ENCODE measurements at places on chromosomes 1 and 21. TPM values are rescaled to one million over a fixed set of nuclear protein-coding genes. Genes with fewer than 3 reads are reported as not detected.

GRCh38 chr1:210294999-210295745 is 33.5 kb upstream of the HHAT start:
- DNase-seq: peak; percentile 26

DNA sequence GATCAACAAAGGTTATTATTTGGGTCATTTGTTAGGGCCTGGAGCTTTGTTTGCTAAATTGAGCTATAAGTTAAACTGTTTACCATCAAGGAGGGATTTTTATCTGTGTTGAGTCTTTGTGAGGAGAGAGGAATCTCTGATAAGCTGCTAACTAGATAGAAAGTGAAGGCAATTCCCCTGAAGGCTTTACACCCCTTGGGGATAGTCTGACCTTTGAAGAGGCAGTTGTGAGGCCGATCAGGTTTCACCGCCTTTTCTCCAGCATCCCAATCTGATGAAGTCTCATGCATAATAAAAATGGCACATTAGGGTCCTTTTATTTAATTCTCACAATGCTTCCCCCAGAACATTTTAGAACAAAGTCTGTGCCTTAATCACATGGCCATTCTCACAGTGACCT is 21.8 kb downstream of the C1orf21 start:
- no peak for DNase-seq

DNA sequence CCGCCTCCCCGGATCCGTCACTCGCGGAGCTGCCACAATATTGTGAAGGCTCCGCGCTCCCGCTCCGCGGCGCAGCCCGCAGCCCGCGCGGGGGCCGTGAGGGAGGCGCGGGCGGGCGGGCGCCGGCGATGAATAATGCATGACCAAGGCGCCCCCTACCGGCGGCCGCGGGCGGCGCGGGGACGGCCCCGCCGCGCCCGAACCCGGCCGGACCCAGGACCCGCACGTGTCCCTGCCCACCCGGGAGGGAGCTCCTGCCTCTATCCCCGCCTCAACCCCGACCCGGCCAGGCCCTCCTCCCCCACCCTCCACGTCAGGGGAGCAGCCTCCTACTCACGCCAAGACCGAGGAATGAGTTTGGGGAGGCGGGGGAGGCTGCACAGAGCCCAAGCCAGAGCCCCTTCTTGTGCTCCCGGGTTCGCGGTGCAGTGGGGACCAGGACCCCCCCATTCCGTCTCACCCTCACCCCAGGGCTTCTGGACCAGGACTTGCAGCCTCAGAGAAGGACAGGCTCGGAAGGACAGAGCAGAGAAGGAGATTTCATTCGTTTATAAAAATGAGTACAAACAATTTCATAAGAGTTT is 70.8 kb upstream of the CASZ1 start:
- peak; percentile 44 for DNase-seq

DNA sequence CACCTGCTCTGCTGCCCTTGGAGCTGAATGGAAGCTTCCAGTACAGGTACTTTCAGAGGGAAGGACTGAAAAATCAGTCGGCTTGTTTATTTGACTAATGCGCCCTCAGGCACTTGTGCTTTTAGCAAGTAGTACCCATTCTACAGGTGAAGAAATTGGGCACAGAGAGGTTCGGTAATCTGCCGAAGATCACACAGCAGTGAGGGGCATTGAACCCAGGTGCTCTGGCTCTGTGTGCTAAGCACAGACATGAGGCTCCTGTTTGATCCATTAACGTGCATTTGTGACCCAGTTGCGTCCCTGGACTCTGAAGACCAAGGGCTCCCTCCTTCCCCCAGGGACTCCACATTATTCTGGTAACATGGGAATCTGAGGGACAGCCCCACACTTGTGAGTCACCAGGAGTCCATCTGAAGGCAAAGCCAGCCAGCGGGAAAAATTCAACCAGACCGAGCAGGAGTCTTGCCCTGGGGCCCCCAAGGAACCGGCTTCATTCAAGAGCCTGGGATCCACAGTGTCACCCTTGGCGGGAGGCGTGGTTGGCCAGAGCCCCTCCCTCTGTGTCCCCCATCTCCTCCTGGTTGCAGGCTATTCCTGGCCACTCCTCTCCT is 192.4 kb upstream of the ARHGEF16 start:
- DNase-seq: no peak

Gene RSPH1
- total RNA-seq: not detected
